ENCODE measurements at places on chromosomes 6 and 20. TPM values are rescaled to one million over a fixed set of nuclear protein-coding genes. Genes with fewer than 3 reads are reported as not detected.

PMEPA1 gene
- 2.3 TPM for total RNA-seq

HUS1B gene
- total RNA-seq = 1.8 TPM

ASIP gene
- not detected for total RNA-seq

HS3ST5 gene
- not detected for total RNA-seq

MACROD2 gene
- not detected for total RNA-seq

FAXC gene
- total RNA-seq = 0.65 TPM

FOXQ1 gene
- total RNA-seq = not detected

OR2B6 gene
- 0.54 TPM for total RNA-seq

All from activated T-helper 17 cell treated with anti-CD3 and anti-CD28 coated beads, Interleukin-2, amount 50 U/mL, for 72 hours (primary cell).